Stimulated activated CD8-positive, alpha-beta memory T cell treated with anti-CD3 and anti-CD28 coated beads, Interleukin-2, amount 100 ng/mL, for 48 hours (primary cell): ENCODE measurements at places on chromosomes 11 and 22.

DNA sequence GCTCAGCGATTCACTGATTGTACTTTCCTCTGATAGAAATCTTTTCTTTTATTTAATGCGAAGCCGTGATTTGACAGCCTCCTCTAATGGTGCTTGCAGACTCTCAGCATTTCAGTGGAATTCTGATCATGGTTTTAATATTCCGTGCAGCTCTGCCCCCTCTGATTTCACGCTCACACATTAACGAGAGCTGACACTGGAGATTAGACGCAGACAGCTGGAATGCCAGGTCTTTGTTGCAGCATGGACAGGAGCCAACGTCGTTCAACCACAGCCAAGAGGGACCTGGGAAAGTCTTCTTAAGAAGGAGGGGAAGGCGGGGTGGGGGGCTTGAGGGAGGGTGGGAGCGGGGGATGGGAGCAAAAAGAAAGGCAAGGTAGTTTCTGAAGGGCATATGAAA lies 186.4 kb downstream of the BLID start:
- DNase-seq: no peak

GRCh38 chr11:31809541-31809856 lies 1.6 kb downstream of the PAX6 start:
- no peak for DNase-seq

DNA sequence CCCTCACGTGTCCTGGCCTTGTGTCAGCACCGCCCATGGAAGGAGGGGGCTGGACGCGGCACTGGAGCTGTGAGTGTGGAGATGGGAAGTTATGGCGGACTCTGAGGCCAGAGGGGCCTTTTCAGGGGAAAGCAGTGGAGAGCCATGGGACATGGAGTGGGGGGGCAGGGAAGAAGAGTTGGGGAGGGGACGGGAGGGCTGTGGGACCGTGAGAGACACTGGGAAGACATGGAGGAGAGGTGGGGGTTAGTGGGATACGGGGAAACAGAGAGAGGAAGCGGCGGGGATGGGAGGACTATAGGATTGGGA lies 58.2 kb downstream of the FBXO7 start:
- no peak for DNase-seq

DNA sequence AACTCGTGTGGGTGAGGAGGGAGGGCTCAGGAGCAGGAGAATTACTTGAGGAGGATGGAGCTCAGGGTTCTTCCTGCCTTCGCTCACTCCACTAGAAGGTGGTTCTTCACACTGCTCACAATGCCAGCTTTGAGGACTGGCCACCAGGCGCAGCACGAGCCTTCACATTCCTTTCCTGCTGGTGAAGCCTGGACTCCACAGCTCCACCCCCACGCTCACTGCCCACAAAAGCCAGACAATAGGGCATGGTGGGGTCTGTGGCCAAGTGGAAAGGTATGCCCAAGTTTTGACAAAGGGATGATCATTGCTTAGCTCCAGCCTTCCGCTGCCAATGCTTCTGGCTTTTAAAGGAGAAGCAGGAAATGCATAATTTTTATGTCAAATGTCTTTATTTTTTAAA lies 58.0 kb upstream of the FADD start:
- DNase-seq: no peak

GRCh38 chr11:66221726-66222236 lies 46.7 kb upstream of the RAB1B start:
- DNase-seq: no peak

DNA sequence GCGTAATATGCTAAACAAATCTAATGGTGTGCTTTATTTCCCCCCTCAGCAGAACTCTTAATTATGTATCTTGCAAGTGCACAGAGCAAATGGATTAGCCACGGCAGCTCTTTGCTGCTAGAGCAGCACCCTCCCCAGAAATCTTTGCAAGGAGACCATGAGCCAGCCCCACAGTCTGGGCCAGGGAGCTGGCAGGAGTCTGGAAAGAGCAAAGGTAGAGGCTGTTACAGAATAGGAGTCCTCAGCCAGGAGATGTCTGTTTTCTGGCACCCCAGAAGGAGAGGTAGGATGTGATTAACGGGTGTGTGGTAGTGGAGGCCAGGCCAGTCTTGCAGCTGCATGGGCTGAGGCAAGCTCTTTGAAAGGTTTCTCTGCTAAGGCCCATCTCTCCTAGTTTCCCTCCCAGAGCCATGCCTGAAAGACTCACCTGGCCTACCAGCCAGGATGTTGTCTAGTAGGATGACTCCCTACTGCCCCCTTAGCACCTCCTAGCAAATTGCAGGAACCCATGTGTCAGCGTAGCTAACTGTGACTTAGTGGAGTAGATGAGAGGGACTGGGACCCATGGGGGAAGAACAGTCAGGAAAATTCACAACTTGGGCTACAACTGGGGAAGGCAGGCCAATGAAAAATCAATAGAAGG lies 557.2 kb downstream of the BUD13 start:
- no peak for DNase-seq

DNA sequence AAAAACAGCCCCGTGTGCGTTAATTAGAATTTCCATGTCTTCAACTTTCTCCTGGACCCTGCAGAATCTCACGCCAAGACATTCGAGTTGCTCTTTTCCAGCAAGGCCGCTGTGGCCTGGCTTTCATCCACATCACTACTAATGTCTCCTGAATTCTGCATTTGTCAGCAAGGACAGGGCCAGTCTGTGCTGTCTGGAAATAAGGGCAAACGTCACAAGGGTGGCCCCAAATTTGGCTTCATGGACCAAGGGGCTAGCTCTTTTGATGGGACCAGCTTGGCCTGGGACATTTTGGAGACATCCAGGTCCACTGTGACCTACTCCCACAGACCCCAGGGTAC lies 33.4 kb downstream of the KCNQ1OT1 start:
- no peak for DNase-seq

DNA sequence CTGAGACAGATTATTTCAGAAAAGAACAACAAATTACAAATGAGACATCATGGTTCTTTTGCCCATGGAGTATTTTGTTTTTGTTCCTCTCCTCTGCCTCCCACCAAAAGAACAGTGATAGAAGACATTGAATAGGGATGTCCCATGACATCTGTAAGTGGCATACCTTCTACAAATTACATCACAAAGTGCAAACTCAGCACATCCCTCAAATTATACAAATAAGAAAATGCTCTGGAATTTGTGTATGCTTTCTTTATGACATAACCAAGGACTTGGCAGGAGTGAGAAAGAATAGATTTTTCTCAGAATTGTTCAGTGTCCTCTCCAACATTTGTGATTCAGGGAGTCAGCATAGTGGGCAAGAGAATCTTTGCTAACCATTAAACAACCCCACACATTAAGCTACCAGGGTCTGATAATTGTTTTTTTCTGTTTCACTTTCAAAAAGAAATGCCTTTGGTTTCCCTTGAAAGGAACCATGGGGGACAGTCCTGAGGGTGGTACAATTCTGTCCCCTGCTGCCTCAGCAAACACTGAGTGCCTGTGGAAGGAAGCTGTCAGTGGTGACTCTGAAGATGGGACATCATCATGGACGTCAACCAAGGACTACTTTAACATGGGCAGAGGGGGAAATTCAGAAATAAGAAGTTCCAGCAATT lies 430.3 kb downstream of the AASDHPPT start:
- no peak for DNase-seq

DNA sequence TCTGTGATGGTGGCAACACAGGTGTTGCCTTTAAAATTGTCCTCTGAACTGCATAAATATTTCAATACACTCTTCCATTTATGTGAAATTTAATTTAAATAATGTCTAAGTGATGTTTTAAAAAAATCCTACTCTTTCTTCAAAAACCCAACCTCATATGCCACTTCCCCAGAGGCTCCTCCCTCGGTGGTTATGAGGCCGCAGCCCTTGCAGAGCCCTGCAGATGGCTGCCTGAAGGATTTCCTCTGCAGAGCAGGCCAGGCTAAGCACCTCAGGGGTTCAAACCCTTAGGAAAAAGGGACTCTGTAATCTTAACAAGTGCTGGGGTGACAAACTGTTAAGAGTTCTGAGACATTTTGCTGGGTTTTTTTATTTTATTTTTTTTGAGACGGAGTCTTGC lies 25.2 kb downstream of the MORC2 start:
- no peak for DNase-seq

DNA sequence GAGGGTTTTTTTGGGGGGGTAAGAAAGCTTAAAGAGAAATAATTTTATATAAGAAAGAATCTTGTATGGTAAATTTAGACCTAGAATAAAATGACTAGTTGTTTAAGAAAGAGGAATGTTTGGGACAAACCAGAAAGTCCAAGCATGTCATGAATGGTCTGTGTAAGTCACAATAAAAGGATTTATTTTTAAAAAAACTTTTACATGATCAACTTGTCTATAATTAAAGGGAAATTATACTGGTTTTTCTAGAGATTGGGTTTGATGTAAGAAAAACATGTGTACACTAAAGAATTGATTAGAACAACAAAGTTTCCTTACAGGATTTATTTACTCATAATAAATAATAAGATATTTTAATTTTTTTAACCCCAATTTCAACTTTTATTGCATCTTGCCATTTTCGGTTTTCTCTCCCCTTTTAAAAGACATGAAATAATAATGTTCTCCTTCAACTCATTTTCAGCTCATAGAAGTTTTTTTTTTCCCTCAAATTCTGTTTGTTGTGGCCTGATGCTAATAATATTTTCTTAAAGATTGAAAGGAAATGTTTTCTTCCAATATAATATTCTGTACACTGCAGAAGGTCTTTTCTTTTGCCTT lies 35.4 kb upstream of the INCENP start:
- DNase-seq: no peak

GRCh38 chr11:46402957-46403902 lies 11.7 kb upstream of the CHRM4 start:
- no peak for DNase-seq

- DNase-seq: no peak
Measured at GRCh38 chr22:34845391-34845790, 220.6 kb upstream of the ISX start.

GRCh38 chr11:61028135-61028729 lies 56.8 kb downstream of the CD6 start:
- peak; percentile 52 for DNase-seq

DNA sequence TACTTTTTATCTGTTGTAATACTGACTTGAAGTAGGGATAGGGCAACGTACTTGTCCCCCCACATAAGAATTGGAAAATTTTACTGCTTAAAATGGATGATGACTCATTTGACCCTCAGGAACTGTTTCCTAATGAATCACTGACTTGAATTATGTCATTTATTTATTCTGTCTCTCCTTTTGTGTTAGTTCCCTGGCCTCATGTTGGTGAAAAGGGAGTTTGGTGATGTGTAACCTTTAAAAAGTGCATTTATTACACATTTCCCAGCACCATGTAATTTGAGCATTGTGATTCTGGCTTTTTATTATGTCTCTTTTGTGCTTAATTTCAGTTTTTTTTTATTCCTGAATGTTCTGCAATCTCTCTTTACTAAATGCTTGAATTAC lies 20.3 kb upstream of the PGM2L1 start:
- no peak for DNase-seq

DNA sequence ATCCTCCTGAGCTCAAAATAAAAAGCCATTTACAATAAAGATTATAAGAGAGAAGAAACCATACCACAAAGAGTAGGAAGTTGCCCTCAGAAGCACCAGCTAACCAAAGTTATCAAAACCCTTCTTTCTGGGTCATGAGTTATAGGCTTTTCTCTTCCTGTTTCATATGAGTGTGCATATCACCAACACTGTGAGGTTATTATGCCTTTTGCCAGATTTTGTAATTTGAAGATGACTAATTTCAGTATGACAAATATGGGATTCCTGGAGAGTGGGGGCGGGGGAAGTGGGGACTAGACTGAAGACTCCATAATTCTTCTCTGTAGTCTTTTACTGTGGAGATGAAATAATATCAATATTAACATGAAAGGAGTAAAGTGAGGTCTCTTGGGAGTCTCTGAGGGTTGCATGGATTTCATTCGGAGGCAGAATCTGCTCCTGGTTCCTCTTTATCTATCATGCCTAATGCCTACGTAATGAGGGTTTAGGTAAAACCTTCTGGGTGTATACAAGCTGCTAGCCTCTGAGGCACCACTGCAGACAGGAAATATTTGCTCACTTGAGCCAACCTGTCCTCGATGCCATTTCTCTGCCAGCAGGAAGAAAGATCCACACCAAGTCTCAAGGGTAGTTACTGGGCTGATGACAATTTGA lies 2.1 kb downstream of the LPXN start:
- peak; percentile 56 for DNase-seq

DNA sequence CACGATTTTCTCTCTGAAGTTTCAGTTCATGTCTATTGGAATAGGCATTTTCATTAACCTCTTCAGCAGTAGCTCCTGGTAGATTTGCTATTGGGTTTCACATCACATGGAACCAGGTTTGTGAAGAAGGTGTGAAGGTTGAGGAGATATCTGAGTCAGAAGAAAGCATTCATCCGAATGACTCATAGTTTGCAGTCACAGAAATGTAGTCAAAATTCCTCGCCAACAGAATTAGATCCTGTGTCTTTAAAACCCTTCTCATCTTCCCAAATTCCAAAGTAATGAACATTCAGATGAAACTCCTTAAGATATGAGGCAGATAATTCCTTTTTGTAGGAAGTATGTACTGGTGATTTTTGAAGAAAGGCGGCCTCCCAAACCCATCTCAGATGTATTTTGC lies 125.0 kb upstream of the LARGE1 start:
- no peak for DNase-seq

DNA sequence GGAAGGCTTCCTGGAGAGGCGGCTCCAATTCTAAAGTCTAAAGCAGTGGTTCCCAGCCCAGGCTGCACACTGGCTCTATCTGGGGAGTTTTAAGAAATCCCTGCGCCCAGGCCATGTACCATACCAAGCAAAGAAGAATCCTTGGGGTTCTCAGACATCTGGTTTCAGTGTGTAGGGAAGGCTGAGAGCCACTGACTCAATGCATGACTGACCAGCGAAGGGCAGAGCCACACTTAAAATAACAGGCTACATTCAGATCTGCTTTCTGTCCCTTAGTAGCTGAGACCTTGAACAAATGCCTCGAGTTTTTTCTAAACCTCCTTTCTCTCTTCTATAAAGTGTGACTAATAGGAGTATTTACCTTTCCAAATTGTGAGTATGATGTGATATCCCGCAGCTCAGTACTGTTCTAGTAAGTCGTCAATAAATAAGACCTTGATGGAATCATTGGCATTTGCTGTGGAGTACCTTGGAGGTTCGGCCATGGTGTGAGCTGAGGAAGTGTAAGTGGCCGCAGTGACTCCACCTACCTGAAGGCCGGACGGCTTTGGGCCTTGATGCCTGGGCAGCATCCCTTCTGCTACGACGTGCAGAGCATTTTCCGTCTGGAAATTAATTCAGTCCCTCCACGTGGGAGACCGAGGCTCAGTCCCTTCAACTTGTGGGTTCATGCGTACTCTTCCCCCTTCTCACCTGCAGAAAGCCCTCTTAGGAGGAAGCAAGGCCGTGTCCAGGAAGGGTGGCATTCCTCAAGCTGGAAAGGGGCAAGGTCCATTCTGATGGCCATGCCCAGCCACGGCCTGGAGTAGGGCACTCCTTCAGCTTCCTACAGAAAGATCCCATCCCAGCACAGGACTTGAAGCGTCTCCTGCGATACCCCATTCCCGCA lies 25.1 kb downstream of the GLB1L2 start:
- no peak for DNase-seq
